NCI-H2171 (cell line): ENCODE measurements at places on chromosomes 2 and 18.

- DNase-seq: no peak
Measured at GRCh38 chr2:196809260-196809659, at the start of gene C2orf66. Gene C2orf66 (minus strand): TSS chr2:196809355. CDS start chr2:196809336, 19 bp downstream.

- DNase-seq: no peak
Measured at GRCh38 chr2:26706616-26707473, 14.3 kb downstream of the KCNK3 start.

- DNase-seq: no peak
Measured at GRCh38 chr2:161420406-161421074, 4.4 kb downstream of the TBR1 start.

GRCh38 chr18:24231773-24232735, 93.2 kb downstream of the CABYR start:
- no peak for DNase-seq

DNA sequence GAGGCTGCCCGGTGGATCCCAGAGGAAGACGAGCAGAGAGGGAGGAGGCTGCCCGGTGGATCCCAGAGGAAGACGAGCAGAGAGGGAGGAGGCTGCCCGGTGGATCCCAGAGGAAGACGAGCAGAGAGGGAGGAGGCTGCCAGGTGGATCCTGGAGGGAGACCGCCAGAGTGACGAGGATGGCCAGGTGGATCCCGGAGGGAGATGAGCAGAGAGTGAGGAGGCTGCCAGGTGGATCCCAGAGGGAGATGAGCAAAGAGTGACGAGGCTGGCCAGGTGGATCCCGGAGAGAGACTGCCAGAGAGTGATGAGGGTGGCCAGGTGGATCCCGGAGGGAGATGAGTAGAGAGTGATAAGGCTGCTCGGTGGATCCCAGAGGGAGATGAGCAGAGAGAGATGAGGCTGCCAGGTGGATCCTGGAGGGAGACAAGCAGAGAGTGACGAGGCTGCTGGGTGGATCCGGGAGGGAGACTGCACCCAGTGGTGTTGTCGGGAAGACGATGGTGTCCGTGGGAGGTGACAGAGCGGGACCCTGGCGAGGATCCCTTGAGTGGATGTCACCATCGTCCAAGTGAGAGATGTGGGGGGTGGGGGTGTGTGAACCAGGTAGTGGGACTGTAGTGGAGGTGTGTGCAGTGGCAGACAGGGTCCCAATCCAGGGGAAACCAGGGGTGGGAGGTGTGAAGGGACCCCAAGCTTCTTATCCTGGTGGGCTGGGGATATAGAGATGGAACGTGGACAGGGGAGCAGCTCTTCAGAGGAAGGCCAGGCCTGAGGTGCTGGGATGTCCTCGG, 22.3 kb downstream of the DCDC2C start:
- DNase-seq: peak; percentile 15

DNA sequence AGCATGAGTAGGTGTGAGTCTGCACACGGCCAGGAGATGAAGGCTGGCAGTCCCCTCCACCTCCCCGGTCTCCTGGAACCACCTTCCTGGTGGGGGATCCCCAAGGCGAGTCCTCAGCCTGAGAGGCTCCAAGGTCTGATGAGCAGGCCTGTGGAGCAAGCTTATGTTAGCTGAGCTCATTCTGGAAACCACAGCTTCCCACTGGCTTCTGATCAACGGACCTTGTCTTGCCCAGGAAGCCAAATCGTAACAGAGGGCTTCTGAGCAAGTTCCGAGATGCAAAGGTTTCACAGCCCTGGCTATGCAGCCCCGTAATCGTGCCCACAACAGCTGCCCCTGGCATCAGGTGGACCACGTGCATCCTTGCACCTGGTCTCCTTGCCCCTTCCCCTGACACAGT, 28.8 kb upstream of the GPR55 start:
- DNase-seq: no peak

GRCh38 chr2:175932675-175933074, 69.4 kb downstream of the LNPK start:
- no peak for DNase-seq

- no peak for DNase-seq
Measured at GRCh38 chr2:138112536-138112935, 148.3 kb downstream of the HNMT start.

- no peak for DNase-seq
Measured at GRCh38 chr18:80009661-80010550, 21.5 kb upstream of the TXNL4A start.

DNA sequence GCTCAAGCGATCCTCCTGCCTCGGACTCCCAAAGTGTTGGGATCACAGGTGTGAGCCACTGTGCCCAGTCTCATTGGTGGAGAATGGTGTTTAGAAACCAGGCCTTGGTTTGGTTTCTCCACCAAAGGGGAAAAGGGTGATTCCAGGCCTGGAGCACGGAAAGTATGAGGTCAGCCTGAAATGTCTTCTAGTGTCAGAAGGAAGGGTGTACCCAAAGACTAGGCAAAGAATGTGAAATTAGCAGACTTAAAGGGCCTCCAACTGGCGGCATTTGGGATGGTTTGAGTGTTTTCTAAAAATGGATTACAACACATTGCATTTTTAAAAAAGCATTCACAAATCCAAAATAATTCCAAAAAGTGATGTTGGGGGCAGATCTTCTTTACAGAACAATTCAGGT, 139.6 kb downstream of the SH3BP4 start:
- no peak for DNase-seq

- DNase-seq: no peak
Measured at GRCh38 chr2:33577668-33578067, 21.4 kb downstream of the FAM98A start.

DNA sequence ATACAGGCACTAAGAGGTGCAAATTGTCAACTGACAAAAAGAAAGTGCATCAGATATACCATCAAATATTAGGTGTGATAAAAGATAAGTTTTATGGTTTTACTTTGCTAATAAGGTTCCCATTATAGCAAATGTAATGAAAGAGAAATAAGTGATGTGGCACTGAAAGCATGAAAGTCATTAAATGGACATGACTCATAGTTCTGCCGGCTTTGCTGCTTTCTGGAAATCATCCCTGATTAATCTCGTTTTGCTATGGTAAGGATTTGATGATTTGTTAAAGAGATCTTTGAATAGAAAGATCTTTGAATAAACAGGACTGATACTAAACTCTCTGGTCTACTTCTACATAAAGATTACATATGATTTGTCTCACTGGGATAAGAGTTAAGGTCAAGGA, 72.7 kb downstream of the CLIP4 start:
- no peak for DNase-seq
